ENCODE measurements at places on chromosomes 5 and 9. TPM values are rescaled to one million over a fixed set of nuclear protein-coding genes. Genes with fewer than 3 reads are reported as not detected.

The IER5L gene
- total RNA-seq = 71.5 TPM

GRCh38 chr5:136198453-136198852, 5.5 kb upstream of the SMIM32 start:
- DNase-seq = no peak

DNA sequence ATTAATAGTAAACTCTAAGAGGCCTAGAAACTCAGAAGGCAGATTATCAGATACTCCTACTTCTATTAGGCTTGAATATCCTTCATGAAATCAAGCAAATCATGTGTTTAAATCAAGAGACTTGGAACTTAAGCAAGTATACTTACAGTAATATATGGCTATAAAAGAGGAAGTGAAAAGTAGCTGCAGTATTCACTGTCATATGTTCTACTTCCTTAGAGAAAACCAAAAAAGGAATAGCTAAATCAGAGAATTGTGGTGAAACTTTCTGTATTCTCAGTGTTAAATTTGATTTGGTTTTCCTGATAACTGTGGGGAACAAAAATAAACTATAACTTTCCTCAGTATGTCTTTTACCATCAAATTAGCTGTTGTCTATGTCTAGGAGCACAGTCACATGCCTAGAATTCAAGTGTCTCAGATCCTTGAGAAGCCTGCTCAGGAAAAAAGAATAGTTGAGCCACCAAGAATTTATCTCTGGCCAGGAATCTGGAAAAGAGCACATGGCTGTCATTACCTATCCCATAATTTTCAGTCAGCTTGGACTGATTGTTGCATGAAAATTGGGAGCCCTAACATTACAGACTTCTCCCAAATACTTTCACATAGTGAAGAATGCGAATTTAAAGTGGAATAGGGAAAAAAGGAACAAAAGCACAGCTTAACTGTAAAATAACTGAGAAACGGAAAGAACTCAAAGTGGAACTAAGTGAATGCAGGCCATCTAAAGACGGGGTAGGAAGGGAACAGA, 1.7 kb downstream of the FKBP15 start:
- no peak for DNase-seq

The ZNF454 gene
- 3.1 TPM for total RNA-seq

GRCh38 chr9:101028346-101029314, at the start of gene PLPPR1:
Gene PLPPR1, plus strand, starts transcription at chr9:101028727.
- peak; percentile 4 for DNase-seq

The DNAI1 gene
- total RNA-seq = not detected

DNA sequence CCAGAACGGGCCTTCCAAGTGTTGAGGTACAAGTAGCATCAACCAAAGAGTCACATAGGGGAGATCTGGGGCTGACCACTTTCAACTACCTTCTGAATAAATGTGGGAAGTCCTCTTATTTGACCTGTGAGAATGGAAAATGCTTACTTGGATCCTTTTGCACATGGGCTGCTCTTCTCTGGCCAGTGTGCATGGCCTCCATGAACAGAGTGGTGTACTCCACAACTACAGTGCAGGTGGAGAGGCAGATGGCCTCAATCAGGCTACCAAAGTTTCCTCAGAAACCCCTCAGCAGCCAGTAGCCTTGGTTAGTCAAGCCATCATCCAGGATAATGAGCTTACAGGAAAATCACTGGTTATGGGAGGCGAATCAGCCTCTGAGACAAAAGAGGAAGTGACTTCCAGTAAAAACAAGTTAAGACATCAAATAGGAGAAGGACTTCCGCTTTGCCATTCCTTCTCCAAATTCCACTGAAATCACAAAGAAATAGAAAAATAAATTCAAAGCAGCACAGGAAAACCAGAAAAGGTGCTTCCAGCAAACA, 18.3 kb upstream of the FCHO2 start:
- no peak for DNase-seq

The NME5 gene
- total RNA-seq = 2.5 TPM

All from fibroblast of lung (primary cell).